T-helper 1 cell (primary cell): ENCODE measurements at places on chromosomes 12 and 14.

DNA sequence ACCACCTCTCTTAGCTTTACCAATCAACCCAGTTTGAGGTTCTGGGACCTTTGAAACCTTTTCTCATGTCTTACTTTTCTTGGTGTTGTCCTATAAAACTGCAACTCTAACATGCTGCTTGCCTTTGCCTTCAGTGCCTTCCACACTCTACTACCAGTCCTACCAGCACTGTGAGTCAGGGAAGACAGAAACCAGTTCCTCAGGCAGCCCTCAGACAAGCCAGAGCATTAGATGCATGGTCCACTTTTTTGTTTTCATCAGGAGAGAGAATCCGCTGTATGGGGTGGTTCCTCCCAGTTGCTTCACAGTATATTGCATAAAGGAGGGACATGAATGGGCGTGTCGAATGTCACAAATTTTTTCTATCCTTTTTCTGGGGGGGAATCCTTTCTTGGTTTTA lies 17.3 kb upstream of the KLRB1 start:
- DNase-seq, result no peak

- no peak for DNase-seq
Measured at GRCh38 chr14:105890474-105891220, 364.3 kb downstream of the TMEM121 start.

- no peak for DNase-seq
Measured at GRCh38 chr12:8844665-8845064, 22.2 kb downstream of the A2ML1 start.

DNA sequence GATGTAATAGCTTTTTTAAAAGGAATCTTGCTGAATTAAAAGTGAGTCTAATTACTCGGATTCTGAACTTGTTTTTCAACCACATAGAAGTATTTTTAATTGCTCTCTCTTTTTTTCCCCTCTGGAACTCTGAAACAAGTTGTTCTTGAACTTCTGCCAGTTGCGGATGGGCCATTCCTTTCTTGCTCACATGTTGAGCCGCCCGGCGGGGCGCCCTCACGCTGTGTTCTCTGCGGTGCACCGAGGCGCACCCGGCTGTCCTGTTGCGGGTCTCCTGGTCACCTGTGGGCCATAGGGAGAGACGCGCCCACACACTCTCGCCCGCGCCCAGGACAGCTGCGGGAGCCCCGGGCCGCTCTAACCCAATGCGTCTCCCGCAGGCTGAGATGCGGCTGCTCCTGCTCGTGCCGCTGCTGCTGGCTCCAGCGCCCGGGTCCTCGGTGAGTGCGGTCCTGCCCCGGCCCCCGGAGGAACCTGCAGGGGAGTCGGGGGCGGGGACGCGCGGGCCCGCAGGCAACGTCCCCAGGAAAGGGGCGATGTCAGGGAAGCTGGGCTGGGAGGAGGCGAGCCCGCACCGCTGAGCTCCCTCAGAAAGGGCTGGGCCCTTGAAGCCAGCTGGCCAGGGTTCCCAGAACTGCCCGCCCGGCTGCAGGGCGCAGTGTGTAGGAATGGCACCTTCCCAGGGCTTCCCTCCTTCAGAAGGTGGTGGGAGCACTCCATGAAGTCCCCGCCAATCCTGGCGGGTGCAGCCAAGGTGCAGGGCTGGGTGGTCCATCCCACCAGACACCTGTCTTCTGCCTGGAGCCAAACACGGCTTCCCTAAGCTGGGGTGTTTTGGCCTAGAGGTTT lies 2.3 kb downstream of the PAPLN start:
- DNase-seq, result no peak

DNA sequence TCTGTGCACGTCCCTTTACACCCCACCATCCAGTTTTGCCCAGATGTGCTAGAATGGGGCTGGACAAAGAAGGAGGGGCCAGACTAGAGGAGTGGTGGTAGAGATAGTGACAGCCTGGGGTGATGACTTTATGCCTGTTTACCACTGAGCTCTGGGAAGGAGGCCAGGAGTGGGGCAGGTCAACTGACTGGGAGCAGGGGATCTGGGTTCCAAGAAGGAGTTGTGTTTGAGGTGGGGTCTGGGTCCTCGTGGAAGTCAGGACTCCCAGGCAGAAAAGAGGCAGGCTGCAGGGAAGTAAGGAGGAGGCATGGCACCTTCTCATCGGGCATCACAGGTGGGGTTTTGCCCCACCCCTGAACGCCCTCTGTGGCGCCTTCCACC lies 315 bp downstream of the LTB4R2 start:
- no peak for DNase-seq

DNA sequence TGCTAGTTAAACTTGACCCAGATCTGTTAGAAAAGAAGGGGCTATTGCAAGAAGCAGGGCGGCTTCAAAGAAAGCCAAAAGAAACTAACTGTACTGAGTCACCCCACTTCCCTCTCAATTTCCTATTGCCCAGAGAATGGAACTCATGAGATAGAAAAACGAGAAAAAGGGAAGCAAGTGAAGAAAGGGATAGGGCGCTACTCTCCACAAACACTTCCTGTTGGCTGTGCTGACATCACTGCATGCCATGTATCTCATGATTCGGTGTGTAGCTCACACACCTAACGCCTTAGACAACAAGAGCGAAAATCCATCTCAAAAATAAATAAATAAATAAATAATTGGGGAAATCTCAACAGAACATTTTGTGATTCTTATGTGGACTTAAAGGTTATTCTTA lies 13.0 kb upstream of the P2RX4 start:
- no peak for DNase-seq

- no peak for DNase-seq
Measured at GRCh38 chr12:110577864-110578693, 5.0 kb downstream of the PPTC7 start.

DNA sequence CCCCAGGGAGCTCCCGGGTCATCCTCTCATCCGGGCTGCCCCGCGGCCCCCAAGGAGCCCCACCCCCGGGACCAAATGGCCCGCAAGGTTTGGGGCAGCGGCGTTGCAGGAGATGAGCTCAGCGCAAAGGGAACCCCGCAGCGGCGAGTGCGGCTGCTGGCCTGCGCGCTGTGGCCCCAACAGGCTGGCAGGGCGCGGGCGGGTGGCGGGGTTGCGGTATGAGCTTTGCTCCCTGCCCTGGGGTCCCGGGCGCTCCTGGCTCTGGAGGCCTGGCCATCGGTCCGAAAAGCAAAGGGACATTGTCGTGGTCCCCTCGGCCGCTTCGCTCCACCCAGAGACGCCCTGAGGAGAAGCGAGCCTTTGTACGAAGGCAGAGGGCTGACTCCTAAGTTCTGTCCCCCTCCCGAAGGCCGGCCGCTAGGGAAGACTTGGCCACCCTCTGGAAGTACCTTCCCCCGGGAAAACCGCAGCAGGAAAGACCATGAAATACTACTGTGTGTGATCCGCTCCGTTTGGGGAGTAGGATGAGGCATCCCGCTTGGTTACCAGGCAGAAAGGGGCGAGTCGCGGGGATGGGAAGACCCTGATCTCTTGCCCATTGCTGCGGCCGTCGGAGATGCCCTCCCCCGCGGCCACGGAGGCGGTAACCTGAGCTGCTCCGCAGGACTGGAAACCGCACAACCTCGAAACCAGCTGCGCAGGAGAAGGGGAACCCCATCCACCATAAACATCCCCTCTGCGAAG lies 620 bp upstream of the NID2 start:
- no peak for DNase-seq

- DNase-seq, result no peak
Measured at GRCh38 chr14:98914942-98915341, 357.1 kb downstream of the BCL11B start.

GRCh38 chr14:64726585-64726890 lies 22.3 kb downstream of the PLEKHG3 start:
- DNase-seq, result peak; percentile 37

DNA sequence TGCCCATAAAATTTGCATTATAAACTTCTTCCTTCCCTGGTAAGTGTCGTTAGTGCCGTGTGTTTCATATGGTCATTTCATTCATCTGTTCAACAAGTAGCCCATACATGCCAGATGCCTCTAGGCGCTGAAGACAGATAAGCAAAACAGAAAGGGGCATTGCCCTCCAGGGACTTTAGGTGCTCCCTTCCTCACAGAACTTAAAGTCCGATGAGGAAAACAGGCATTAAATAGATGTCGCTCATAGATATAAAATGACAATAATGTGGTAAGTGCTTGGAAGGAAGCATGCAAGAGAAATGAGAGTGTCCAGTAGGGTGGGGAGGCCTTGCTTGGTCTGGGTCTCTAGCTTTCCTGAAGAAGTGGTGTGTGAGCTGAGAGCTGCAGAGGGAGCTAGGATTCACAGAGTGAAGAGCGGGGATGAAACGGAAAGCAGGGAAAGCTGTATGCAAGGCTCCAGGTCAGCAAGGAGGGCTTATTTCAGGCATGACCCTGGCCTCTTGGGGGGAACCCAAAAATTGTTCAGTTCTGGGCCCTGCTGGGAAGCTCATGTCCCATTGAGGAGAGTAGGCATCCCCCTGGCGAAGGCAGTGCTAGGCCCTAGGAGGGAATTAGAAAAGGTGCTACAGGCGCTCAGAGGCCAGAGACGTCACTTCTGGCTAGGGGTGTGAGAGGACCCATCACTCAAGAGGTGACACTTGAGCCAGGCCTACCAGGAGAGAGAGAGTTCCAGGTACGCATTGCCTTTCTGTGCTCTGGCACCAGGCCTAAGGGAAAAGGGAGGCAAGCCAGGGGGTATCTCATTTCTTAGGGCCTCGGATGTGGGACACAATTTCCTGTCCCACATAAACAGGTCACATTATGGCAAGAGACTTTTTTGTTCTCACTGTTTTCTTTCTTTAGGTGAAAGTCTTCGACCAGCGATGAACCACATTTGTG lies 11.9 kb downstream of the UBE3B start:
- no peak for DNase-seq
